Vagina (tissue), 2 donors: ENCODE measurements at places on chromosomes 1 and 21. TPM values are rescaled to one million over a fixed set of nuclear protein-coding genes. Genes with fewer than 3 reads are reported as not detected.
A peak's percentile ranks its signal among the peaks of the same experiment; 100 is the strongest.

DNA sequence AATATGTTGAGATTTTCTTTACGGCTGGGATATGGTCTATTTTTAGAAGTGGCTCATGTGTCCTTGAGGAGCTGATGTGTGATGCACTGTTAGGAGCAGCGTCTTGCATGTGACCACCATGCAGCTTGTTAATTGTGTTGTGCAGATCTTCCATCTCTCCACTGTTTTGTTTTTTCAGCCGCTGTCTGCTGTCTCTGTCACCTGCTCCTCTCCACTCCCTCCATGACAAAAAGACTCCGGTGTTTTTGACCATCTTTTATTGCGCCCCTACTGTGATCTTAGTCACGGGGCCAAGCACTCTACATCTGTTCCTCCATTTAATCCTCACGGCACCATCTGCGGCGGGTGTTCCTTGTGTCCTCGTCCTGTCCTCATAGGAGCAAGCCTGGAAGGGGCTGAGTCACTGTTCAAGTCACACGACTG, 51.8 kb downstream of the ADARB1 start:
- H3K27ac ChIP-seq, result no peak overlapping the region
- H3K27me3 ChIP-seq, result no peaks in the 10 kb centered on the region
- H3K4me3 ChIP-seq, result no peak overlapping the region
- no peak for DNase-seq
- peaks cover 43% of the 10 kb centered on the region for H3K4me1 ChIP-seq

DNA sequence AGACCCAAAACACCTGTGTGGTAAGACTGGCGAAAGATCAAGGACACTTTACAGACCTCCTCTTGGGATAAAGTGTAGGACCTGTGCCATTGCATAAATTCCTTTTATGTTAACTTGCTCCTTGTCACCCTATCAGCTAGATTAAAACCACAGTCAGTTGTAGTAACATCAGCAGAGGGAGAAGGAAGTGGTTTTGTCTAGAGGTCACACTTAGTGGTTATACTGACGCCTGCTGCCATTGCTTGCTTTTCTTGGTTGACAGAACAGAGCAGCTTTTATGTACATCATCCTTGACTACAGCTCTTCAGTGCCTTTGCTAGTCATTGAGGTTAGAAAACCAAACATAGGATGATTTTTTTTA, 101.4 kb downstream of the PBX1 start:
- H3K4me3 ChIP-seq, result no peak overlapping the region
- H3K27me3 ChIP-seq, result no peaks in the 10 kb centered on the region
- H3K4me1 ChIP-seq, result peaks cover 75% of the 10 kb centered on the region

- DNase-seq, result no peak
- H3K4me3 ChIP-seq, result no peak overlapping the region
- no peak overlapping the region for H3K27ac ChIP-seq
- no peaks in the 10 kb centered on the region for H3K27me3 ChIP-seq
- H3K4me1 ChIP-seq, result peaks cover 15% of the 10 kb centered on the region
Measured at GRCh38 chr1:84164161-84164560, 20.1 kb downstream of the PRKACB start.

The TDRD10 gene
- total RNA-seq, result 4.9 TPM

GRCh38 chr1:210104103-210104502, 128.5 kb upstream of the SERTAD4 start:
- H3K4me3 ChIP-seq, result no peak overlapping the region
- DNase-seq, result no peak
- no peaks in the 10 kb centered on the region for H3K27me3 ChIP-seq
- no peak overlapping the region for H3K27ac ChIP-seq

DNA sequence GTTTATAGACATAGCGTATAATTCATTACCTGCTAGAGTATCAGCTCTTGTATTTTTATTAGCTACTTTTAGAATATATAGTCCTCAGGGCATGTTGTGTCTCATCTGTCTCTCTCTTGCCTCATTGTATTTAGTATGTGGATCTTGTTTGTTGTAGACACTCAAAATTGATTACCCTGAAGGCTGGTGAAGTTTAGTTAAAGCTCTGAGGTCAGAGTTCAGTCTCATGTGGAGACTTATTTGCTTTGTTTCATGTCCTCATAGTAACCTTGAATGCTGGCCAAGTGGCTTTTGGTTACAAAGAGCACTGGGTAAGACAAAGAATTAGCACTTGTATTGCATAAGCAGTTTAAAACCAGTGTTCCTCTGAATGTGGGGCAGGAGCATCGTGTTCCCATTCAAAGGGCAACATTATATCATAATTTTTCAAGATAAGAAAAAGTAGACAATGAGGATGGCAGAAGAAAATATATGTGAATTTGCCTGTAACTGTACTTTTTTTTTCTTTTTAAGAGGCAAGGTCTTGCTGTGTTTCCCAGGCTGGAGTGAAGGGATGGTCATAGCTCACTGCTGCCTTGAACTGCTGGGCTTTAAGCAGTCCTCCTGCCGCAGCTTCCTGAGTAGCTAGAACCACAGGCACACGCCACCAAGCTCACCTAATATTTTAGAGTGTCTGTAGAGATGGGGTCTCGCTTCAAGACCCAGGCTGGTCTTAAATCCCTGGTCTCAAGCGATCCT, 17.4 kb downstream of the CNST start:
- H3K27ac ChIP-seq, result no peak overlapping the region
- H3K36me3 ChIP-seq, result no peaks in the 10 kb centered on the region
- H3K27me3 ChIP-seq, result no peaks in the 10 kb centered on the region
- no peak overlapping the region for H3K4me3 ChIP-seq
- no peak for DNase-seq

The SHISAL2A gene
- total RNA-seq, result 3.2 TPM

The KCNE2 gene
- total RNA-seq, result not detected

- no peak overlapping the region for H3K27ac ChIP-seq
- no peak overlapping the region for H3K4me3 ChIP-seq
- H3K27me3 ChIP-seq, result no peaks in the 10 kb centered on the region
- DNase-seq, result no peak
Measured at GRCh38 chr21:35042836-35043235, 6.3 kb downstream of the RUNX1 start.

- peaks cover 35% of the 10 kb centered on the region for H3K4me1 ChIP-seq
- DNase-seq, result no peak
Measured at GRCh38 chr1:210232511-210233215, at the start of gene SERTAD4. SERTAD4 (plus strand) TSS chr1:210232796; CDS start chr1:210237961, 5,165 bp downstream.

- DNase-seq, result no peak
- peaks cover 23% of the 10 kb centered on the region for H3K4me1 ChIP-seq
- H3K27ac ChIP-seq, result peak overlapping the region; percentile 10
- no peak overlapping the region for H3K4me3 ChIP-seq
Measured at GRCh38 chr1:43867976-43868740, 65.4 kb upstream of the ARTN start.

DNA sequence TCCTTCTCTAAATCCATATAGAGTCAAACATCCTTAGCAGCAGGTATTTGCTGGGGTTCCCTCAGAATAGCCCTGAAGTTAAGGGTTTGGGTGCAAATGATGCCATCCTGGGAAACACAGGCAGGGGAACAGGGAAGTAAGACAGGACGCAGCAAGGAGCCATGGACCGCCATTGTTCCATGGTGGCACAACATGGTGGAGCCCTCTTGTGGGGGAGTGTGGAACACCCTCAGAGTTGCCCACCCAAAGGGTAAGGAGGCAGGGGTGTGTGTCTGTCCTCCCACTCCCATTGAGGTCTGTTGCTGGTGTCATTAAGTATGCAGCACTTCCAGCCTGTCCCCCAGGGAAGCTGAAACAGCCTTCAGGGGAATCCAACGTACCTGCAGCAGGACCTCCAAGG, 20.4 kb upstream of the RCAN1 start:
- H3K4me3 ChIP-seq, result no peak overlapping the region
- no peak for DNase-seq
- H3K27me3 ChIP-seq, result no peaks in the 10 kb centered on the region
- no peaks in the 10 kb centered on the region for H3K4me1 ChIP-seq
- no peaks in the 10 kb centered on the region for H3K36me3 ChIP-seq

The HSD3B2 gene
- 10.1 TPM for total RNA-seq

The HECTD3 gene
- total RNA-seq, result 29.7 TPM

The HMCN1 gene
- total RNA-seq, result 10.6 TPM
